ENCODE measurements at places on chromosomes 11 and 22.
A peak's percentile ranks its signal among the peaks of the same experiment; 100 is the strongest.

- DNase-seq = peak; percentile 36
Observed at GRCh38 chr11:127640561-127641451, 640.2 kb upstream of the KIRREL3 start.

GRCh38 chr22:16957781-16958180 lies 50.2 kb downstream of the GAB4 start:
- no peak for DNase-seq

- DNase-seq = no peak
Observed at GRCh38 chr11:111917312-111917711, 1.4 kb upstream of the C11orf52 start.

GRCh38 chr22:32805361-32805881 lies 3.9 kb downstream of the TIMP3 start:
- DNase-seq = no peak
